ENCODE measurements at places on chromosomes 16 and 17. TPM values are rescaled to one million over a fixed set of nuclear protein-coding genes. Genes with fewer than 3 reads are reported as not detected.

Gene KANSL1
- total RNA-seq = 144 TPM

Gene CEP131
- total RNA-seq = 4.8 TPM

Gene CD300LF
- total RNA-seq = not detected

Gene ABCA6
- total RNA-seq = 36.2 TPM

Gene RGS11
- total RNA-seq = 24.6 TPM

Gene MAPT
- total RNA-seq = 2.2 TPM

Gene CDH3
- total RNA-seq = 4.0 TPM

Gene EPOP
- total RNA-seq = 0.72 TPM

Gene GAST
- not detected for total RNA-seq

Gene LGALS9
- total RNA-seq = 98.6 TPM

Gene RTN4RL1
- total RNA-seq = not detected

Gene GSDMA
- total RNA-seq = not detected

Gene NUTF2
- total RNA-seq = 25.6 TPM

Gene CDRT15
- total RNA-seq = not detected

Gene AARSD1
- total RNA-seq = 64.0 TPM

Gene DNAAF1
- total RNA-seq = not detected

Gene CHST5
- total RNA-seq = 23.2 TPM

Gene CRHR1
- not detected for total RNA-seq

Gene TEX14
- total RNA-seq = not detected

Gene SPNS2
- 67.7 TPM for total RNA-seq

Gene OTOP2
- not detected for total RNA-seq

Gene OR4D1
- total RNA-seq = not detected

Gene ZFPM1
- total RNA-seq = 15.2 TPM

Gene ACSM2B
- 1.8 TPM for total RNA-seq

Gene DOC2A
- 0.72 TPM for total RNA-seq

Gene CSHL1
- not detected for total RNA-seq

Gene CAPNS2
- total RNA-seq = not detected

Gene ZNF423
- total RNA-seq = 0.29 TPM
